T-helper 2 cell treated with Interferon-gamma antibody and Interleukin-4, amounts not matched to agents 5 μg/mL and 100 μg/mL, for 36 hours (primary cell): ENCODE measurements at places on chromosomes 1 and 21.

DNA sequence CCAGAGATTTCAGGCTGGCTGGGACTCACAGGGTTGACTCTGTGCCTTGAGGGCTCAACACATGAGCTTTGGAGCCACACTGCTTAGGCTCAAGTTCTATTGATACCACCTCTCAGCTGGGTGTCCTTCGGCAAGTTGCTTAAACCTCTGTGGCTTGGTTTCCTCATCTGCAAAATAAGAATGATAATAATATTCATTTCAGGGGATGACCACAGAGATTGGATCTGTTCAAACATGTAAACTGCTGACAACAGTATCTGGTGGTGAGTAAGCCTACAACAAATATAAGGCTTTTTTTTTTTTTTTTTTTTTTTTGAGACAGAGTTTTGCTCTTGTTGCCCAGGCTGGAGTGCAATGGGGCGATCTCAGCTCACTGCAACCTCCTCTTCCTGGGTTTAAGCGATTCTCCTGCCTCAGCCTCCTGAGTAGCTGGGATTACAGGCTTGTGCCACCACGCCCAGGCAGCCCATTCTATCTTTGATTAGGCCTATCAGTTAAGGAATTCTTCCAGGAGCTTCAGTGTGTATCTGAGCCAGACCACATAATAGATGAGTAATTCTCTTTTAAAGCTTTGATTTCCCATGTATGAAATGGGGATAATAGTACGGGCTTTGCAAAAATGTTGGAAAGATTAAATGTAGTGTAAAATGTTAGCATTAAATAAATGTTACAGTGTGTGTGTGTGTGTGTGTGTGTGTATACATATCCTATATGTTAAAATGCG lies 437.6 kb downstream of the PRDM2 start:
- no peak overlapping the region for H3K27ac ChIP-seq
- no peaks in the 10 kb centered on the region for H3K4me1 ChIP-seq
- no peaks in the 10 kb centered on the region for H3K27me3 ChIP-seq
- H3K4me3 ChIP-seq: no peak overlapping the region
- no peak for DNase-seq

DNA sequence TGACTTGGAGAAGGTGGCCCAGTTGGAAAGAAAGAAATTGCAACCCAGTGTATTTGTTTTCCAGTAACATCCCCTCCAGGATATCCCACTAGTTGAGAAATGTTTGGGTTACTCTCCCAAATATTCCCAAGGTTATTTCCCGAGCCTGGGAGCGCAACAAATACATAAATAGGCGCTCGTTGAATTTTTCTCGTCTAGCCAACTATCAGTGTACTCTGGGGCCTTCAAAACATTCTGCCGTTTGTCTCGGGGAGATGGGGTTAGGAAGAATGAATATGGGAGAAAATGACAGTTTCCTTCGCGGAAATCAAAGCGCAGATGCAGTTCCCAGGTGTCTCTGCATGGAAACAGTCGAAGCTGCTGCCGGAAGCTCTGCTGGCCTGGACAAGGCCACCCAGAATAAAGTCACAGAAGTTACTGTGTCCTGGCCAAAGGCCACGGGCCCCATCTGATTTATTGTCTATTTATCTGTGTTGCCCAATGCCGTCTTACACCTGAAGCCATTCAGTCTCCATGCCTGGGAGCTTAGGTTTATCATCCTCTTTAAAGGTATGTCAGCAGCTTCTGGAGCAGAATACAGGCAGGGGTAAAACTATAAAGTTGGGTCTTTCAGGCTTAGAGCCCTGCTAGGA lies 1.0 kb downstream of the C1orf115 start:
- peaks cover 6% of the 10 kb centered on the region for H3K4me1 ChIP-seq
- no peaks in the 10 kb centered on the region for H3K36me3 ChIP-seq
- peak overlapping the region; percentile 43 for H3K4me3 ChIP-seq
- no peak overlapping the region for H3K27ac ChIP-seq
- peaks cover 29% of the 10 kb centered on the region for H3K27me3 ChIP-seq

- H3K36me3 ChIP-seq: no peaks in the 10 kb centered on the region
- no peak for DNase-seq
- no peaks in the 10 kb centered on the region for H3K4me1 ChIP-seq
- H3K4me3 ChIP-seq: no peak overlapping the region
- no peak overlapping the region for H3K27ac ChIP-seq
Observed at GRCh38 chr21:42276526-42277154, 38.6 kb downstream of the TFF3 start.

DNA sequence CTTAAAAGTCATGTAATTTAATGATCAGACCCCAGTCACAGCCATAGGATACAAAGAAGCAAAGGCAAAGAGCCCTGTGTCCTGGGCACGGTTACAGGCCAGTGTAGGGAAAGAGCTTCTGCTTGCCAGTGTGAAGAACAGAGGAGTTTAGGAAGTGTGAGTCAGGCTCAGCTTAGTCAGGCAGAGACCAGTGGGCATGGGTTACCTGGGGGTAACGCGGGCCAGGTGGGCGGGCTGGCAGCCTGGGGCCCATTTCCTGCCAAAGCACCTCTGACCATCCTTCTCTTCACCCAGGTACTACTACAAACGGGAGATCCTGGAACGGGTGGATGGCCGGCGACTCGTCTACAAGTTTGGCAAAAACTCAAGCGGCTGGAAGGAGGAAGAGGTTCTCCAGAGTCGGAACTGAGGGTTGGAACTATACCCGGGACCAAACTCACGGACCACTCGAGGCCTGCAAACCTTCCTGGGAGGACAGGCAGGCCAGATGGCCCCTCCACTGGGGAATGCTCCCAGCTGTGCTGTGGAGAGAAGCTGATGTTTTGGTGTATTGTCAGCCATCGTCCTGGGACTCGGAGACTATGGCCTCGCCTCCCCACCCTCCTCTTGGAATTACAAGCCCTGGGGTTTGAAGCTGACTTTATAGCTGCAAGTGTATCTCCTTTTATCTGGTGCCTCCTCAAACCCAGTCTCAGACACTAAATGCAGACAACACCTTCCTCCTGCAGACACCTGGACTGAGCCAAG lies 4.7 kb downstream of the ELF3 start:
- no peak overlapping the region for H3K4me3 ChIP-seq
- no peak for DNase-seq
- no peaks in the 10 kb centered on the region for H3K27me3 ChIP-seq
- no peaks in the 10 kb centered on the region for H3K4me1 ChIP-seq
